ENCODE measurements at places on chromosomes 7 and 10.

- no peak for DNase-seq
Observed at GRCh38 chr7:31046723-31047122, 5.4 kb upstream of the ADCYAP1R1 start.

DNA sequence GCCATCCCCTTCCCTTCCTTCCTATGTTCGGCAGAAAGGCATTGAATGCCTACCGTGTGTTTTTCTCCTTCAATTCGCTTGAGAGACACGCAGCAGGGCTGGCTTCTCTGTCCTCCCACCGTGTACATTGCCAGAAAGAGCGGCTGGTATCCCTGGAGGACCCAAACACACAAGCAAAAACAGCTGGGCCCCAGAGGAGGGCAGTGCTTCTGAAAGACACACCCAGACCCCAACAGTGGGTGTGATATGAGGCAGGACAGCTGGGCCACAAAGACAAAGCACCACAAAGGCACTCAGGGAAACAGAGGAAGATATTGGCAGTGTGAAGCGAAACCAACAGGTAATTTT, 133.1 kb upstream of the SH2B2 start:
- DNase-seq: no peak

DNA sequence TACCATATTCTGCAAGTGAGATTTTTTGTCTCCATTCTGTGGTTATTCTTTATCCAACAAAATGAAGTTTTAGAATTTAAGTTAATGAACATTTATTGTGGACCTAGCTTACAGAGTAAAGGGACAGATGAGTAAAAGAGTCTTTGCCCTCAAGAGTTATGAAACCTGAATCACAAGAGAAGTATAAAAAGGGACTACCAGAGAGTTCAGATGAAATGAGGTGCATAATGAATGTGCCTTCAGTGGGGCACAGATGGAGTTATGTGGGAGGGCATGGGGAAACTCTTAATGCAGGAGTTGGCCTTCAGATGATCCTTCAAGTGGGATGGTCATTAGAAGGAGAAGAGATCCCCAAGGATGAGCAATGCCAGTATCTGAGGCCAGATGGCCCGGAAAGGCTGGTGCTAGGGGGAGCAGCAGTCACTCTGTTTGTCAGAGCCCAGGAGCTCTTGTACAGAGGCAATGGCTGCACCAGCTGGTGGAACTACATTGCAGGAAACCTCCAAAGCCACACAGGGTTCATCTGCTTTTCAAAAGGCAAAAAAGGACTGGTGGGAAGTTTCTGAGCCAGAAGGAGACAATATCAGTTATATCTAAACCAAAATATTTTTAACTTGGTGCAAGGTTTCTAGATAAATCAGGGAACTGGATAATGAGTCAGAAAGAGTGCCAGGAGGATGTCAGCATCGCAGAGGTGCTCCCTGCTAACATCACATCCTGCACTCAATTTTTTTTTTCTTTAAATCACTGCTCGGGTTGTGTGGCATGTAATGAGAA, 162.0 kb downstream of the KLF6 start:
- DNase-seq: no peak

DNA sequence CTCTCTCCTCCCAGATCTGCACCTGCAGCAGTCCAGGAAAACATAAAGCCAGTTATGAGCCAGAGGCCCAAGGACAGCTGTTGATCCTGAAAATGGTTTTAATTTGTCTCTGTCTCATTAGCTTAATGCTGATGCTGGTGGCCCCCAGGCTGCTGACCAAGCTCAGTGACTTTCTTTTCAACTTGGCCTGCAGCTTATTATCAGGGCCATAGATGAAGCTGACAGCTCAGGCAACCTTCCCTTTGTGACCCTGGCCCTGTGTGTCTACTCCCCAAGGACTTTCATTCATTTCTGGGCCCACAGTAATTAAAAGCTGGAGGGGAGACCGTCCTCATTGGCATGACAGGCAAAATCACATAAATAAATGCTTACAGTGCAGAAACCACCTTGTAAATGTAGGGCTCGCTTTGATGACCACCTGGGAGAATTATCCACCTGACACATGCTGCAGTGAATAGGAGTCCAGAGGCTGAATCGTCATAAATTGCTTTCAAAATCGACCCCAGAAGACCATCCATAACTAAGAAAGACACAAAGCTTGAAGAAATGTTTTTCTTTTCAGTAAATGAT, 138.5 kb downstream of the NPY start:
- DNase-seq: no peak

DNA sequence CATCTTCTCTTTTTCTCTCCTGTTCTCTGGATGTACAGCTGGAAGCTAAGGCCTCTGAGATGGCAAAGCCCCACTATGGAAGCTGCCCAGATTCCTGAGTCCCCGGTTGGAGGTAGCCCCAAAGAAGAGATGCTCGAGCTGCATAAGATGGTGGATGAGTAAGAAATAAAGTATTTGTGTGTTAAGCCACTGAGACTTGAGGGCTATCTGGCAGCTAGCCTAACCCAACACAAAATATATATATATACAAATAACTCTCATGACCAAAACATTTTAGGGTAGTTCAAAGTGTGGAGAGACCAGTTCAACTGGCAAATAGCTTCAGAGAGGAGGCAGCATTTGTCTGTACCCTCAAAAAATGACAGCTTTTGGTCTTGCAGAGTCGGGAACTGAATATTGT, 72.4 kb upstream of the PDE1C start:
- no peak for DNase-seq

GRCh38 chr10:77909749-77910375, 16.7 kb downstream of the DLG5 start:
- no peak for DNase-seq

DNA sequence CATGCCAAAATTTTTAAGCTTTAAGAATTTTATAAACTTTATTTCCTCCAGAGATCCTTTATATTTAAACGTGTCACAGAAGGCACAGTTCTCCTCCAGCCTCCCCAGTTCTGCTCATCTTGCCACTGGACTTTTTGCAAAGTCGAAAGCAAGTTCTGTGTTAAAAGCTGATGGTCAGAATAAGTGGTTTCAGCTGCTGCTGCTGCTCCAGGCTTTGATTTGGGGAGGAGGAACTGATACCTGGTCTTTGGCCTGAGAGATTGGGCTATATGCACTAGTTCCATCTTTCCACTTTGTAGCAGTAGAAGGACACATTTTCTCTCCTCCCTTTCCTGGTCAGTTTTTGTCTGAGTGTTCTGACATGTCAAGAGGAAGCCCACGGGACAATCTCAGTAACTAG, 435.9 kb upstream of the PHF14 start:
- no peak for DNase-seq

All from cortex of kidney (tissue), 1 donor.